ENCODE measurements at places on chromosomes 4 and X.

GRCh38 chr4:78863991-78864390 lies 75.2 kb downstream of the PAQR3 start:
- DNase-seq = no peak

GRCh38 chr4:25722964-25723363 lies 67.3 kb downstream of the SLC34A2 start:
- no peak for DNase-seq

- no peak for DNase-seq
Measured at GRCh38 chrX:38982370-38982769, 181.1 kb downstream of the MID1IP1 start.

- peak; percentile 7 for DNase-seq
Measured at GRCh38 chr4:70927502-70928137, 25.5 kb downstream of the MOB1B start.

- DNase-seq = no peak
Measured at GRCh38 chr4:27276307-27277073, 415.8 kb downstream of the STIM2 start.

GRCh38 chr4:14087459-14087858 lies 459.9 kb upstream of the BOD1L1 start:
- no peak for DNase-seq

- DNase-seq = peak; percentile 27
Measured at GRCh38 chrX:129736491-129736890, 2.3 kb upstream of the XPNPEP2 start.

DNA sequence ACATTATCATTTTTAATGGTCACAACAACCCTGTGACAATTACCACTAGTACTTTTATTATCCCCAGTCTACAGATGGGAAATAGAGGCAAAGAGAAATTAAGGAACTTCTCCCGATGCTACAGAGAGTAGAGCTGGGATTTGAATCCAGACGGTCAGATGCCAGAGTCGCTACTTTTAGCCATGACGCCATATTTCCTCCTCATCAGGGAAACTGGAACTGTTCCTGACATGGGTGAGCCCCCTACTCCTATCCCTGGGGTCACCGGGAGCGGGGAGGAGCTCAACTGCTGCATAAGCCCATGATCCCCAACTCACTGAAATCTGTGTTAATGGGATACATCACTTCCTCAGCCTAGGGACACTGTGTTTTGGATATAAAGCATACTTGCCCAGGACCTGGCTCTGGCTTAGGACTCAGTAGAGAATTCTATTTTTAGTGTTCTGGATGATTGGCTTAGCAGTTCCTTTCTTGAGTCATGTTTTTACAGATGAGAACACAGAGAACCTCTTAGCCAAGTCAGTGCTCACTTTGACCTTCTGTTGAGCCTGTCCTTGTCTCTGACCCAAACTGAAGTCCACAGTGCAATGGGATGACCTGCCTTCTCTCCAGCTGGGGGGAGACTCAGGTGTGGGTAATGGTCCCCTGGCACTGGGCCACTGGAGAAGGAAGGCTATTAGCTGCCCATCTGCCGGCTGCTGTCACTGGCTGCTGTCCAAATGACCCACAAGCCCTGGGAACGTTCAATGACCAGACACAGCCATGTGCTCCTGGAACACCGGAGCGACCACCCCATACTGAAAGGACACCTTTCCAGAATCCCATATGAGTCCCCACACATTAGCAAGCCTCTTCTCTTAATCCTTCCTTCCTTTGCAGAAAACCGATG lies 90.8 kb upstream of the SHISA3 start:
- DNase-seq = no peak

DNA sequence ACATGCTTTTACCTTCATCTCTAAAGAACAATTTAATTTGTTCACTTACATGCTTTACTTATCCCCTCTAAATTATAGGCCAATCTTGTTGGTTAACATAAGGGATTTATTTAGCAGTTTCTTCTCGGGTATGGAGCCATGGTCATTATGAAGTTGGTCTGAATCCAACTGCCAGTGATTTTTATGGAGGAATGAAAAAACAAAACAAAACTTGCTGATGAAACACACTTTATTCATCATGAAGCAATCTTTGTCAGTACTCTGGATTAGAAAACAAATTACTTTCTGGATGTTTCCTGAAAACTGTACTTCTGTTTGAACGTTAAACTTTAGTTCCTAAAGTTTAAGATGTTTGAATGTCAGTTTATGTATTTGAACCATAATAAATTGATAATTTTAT lies 715.8 kb downstream of the KLHL13 start:
- DNase-seq = no peak
